ENCODE measurements at places on chromosomes 16 and 17.

GRCh38 chr17:19538095-19539039 is 4.7 kb downstream of the SLC47A1 start:
- peak; percentile 26 for DNase-seq

GRCh38 chr16:87538160-87538559 is 45.3 kb upstream of the ZCCHC14 start:
- no peak for DNase-seq

GRCh38 chr16:14486520-14487303 is 143.3 kb downstream of the PARN start:
- DNase-seq: peak; percentile 95

DNA sequence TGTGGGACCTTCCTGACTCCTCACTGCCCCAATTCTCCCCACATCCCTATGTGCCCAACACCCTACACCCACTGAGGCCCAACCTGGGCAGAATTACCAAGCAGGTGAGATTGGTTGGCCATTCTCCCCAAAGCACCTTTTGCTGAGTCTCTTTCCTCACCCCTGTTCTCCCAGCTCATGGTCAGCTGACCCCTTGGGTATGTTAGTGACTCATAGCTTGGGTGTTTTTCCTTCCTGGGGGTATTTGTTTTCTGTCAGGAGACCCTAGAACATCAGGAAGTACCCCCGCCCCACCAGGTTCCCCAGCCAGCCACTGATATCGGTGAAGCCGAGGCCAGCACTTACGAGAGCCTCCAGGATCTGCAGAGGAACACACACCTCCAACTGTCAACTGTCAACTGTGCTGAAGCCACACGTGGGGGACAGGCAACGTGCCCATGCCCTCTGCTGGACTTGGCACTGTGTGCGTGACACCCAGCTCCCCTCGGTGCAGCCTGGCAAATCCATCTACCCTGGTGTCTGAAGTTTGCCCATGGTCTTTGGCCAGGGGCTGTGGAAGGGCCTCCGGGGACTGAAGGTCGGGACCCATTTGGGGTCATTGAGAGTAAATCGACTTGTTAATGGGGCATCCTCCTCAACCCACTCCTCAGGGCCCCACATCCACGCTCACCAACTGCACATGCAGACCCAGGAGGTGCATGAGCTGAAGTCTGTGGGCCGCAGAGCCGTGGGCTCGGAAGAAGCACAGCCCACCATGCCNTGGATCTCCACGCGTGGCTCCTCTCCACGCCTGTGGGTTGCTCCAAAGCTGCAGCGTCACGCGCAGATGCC is 53.1 kb downstream of the METRNL start:
- no peak for DNase-seq

DNA sequence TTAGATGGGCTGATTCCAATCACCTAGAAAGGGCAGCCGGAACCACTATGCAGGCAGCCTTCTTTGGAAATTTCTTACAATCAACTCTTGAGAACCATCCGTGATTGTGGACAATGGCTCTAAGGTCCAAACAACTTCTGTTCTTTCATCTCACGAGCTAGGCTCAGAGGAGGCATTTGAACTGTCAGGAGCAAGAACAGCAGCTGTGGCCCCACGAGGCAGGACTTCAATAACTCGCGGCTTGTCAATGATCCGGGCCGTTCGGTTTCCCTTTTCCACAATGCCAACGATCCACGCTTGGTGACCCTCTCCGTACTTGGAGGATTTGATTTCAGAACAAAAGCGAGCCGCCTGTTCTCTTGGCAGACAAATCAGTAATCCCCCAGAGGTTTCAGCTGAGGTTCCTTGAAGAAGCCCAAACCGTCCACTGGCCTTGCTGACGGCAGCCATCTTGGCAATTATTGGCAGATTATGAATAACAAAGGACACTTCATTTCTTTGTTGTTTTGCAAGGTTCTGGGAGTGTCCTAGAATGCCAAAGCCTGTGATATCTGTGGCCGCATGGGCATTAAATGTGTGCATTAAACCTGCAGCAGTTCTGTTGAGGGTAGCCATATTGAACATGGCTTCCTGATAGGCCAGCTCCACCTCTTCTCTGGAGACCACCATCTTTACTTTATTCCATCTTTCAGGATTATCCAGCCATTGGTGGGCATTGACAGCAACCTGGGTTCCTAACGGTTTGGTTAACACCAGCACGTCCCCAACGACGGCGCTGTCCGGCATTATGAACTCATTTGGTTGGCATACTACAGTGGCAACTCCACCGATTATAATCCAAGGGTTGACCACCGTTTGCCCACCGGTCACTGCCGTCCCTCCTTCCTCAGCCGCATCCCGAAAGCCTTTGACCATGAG is 1.2 kb downstream of the SEPHS2 start:
- DNase-seq: no peak

- no peak for DNase-seq
Measured at GRCh38 chr16:73951481-73951880, 345.1 kb upstream of the PSMD7 start.

- DNase-seq: peak; percentile 94
Measured at GRCh38 chr17:4220655-4221054, 43.1 kb downstream of the ANKFY1 start.

DNA sequence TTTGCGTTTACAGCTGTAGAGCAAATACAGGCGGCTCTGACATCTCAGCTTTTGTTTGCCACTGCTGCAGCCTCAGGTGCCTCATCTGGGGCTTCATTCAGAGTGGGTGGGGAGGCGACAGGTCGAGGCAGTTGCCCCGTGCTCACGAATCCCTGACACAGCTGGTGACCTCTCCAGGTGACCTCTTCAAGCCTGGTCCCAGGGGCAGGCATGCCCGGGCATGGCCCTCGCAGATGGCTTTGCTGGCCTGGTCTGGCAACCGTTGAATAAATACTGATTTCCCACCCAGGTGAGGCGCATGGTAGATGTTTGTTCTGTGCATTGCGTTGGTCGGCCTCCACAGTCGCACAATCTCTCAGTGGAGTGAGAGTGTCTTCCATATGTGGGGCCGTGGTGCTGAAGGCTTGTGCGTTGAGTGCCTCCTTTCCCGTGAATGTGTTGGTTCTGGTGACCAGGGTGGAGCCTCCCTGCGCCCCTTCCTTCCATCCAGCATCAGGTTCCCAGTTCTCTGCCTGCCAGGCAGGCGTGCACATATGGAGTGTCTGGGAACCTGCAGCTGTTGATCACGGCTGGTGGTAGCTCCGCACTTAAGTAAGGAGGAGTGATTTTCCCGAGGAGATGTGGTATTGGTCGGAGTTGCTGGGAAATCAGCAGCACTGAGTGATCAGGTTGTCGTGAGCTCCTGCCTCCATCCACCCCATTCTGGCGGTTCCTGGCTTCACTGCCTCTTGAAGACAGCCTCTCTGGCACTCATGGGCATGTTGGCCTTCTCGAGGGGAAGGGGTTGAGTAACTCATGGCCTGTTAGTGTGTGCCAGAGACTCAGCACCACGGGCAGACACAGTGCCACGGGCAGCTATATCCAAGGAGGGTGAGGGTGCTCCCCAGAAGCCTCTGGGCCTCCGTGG is 149.7 kb downstream of the RPTOR start:
- DNase-seq: no peak

- DNase-seq: no peak
Measured at GRCh38 chr17:74491626-74492025, 25.2 kb downstream of the CD300A start.

DNA sequence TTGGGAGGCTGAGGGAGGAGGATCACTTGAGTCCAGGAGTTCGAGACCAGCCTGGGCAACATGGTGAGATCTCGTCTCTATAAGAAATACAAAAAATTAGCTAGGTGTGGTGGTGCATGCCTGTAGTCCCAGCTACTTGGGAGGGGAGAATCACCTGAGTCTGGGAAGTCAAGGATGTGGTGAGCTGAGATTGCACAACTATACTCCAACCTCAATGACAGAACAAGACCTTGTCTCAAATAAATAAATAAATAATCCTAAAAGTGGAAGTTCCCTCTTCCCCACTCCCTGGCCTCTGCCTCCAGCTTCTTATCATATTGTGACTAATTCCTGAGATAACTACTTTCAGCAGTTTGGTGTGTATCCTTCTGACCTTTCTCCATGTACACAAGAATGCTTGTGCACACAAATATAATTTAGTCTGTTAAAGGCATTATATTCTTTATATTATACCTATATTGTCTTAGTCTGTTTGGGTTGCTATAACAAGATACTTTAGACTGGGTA is 23.5 kb upstream of the DNAJA2 start:
- no peak for DNase-seq

Data from fibroblast of villous mesenchyme (primary cell).